ENCODE measurements at places on chromosomes 16 and 17. TPM values are rescaled to one million over a fixed set of nuclear protein-coding genes. Genes with fewer than 3 reads are reported as not detected.

Gene AHSP
- polyA plus RNA-seq: 3.0 TPM

Gene MYLK3
- 1.7 TPM for polyA plus RNA-seq

Gene CTF1
- 6.4 TPM for polyA plus RNA-seq

Gene VASN
- polyA plus RNA-seq: 30.1 TPM

Gene SOST
- 30.9 TPM for polyA plus RNA-seq

Gene PARD6A
- 2.2 TPM for polyA plus RNA-seq

Gene NPIPA8
- polyA plus RNA-seq: 1.6 TPM

Gene ABCC12
- 0.13 TPM for polyA plus RNA-seq

Gene PDPR
- polyA plus RNA-seq: 66.2 TPM

Measured in left kidney (tissue), 8 donors.